Epithelial cell of esophagus (primary cell): ENCODE measurements at places on chromosomes 3 and 15.

DNA sequence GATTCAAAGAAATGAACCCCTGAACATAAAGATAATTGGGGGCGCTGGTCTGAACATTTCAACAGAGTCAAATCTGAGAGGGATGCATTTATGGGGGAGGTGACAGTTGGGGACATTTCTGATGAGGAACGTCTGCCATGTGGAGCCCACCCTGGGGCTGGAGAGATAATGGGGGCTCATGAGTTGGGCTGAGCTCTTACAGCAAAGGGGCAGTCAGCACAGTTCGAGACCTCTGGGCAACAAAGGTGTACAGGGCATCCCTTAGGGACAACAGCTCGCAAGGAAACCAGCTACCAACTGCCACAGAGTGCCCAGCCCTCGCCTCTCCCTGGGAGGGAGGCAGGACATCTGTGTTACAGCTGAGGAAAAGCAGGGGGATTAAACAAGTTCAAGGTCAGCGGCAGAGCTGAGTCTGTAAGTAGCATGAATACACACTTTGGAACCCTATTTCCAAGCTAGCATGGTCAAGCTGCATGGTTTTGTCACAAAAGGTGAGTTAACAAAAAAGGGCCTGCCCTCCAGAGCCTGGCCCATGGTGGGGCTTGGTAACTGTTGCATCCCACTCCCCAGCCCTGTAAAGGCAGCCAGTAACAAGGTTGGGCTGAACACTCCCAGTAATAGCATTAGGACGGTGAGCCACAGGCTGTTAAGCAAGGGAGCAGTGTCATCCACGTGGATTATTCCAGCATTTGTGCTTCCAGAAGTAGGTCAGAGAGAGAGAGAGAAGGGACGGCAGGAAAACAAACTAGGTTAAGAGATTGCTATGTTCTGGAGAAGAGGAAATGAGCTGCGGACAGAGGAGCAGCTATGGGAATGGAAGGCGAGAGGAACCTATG, 4.3 kb downstream of the GNB5 start:
- no peak for DNase-seq

GRCh38 chr3:11434017-11434526, 161.9 kb downstream of the ATG7 start:
- DNase-seq: peak; percentile 46

GRCh38 chr3:124972457-124972856, 37.9 kb upstream of the MUC13 start:
- DNase-seq: no peak

GRCh38 chr3:25520926-25521559, 93.0 kb downstream of the RARB start:
- no peak for DNase-seq

GRCh38 chr3:174810254-174810653, 48.9 kb upstream of the NAALADL2 start:
- no peak for DNase-seq

GRCh38 chr3:65851827-65852226, 186.9 kb downstream of the MAGI1 start:
- peak; percentile 62 for DNase-seq
